ENCODE measurements at places on chromosomes 4 and X.

GRCh38 chrX:97126020-97126419 is 242.3 kb downstream of the RPA4 start:
- no peak for DNase-seq

DNA sequence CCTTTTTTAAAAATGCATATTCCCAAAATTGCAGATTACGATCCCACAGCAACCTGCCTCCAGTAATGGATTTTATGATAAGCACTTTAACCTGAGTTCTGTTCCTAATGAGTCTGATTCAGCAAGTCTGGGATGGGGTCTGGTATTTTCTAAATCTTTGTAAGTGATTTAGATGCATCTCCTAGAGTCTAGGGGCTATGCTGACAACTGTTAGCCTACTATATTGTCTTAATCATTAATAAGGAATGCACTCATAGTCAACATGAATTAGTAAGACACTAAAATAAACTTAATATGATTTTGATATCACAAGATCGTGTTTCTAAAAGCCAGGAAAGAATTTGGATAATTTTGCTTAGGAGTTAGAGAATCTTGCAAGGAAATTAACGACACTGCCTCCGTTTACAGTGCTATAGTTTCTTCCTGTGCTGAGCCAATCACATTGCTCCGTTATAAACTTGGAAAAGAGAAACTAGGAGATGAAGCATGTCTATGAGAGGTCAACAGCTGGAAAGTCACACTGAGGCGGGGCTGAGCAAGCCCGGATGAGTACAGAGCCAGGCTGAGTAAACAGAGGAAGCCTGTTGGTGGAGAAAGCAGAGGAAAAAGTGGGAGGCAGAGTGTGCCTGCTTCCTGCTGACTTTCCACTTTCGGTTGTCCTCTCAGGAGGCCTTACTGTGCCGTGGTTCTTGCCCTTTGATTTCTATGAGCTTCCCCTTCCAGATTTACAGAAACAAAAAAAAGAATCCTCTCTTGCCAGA is 5.4 kb downstream of the SCARB2 start:
- DNase-seq = peak; percentile 18

DNA sequence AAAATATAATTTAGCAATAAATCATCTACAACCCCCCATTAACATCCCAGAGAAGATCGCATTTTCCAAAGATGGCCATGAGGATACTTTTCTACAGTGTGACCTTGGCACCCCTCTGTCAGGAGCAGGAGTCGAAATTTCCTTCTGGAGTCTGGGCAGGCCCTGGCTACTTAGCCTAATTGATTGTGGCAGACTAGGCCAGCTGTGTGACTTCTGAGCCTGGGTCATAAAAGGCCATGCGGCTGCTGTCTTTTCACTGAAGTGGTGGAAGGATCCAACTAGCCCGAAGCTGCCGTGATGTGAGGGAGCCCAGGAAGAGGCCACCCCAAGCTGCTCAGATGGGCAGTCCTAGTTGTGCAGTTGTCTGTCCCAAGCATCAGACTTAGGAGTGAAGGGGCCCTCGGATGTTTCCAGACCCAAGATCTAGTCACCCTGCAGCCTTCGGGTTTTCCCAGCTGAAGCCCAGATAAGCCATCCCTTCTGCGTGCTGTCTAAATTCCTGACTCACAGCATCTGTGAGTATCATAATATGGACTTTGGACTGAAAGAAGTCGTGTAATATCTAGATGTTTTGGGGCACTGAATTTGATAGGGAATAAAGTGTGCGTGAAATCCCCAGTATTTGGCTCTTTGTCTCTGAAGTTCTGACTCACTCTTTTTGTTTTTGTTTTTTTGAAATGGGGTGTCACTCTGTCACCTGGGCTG is 21.0 kb downstream of the PDK3 start:
- no peak for DNase-seq

DNA sequence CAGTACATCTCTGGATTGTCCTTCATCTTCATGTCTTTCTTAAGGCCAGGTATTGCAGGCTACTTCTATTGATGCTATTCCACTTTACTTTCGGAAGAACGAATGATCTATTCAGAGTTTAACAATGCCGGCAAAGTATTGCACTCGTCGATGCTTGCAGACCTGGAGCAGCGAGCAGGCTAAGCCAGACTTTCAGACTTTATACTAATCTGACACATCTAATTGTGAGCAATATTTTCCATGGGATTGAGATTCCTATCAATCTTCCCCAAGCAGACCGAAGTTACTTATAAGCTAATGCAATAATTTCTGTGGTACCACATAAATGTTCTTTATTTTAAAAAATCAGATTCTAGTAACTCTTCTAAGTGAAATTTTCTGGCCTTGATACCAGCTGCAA is 1.6 kb downstream of the EMCN start:
- DNase-seq = no peak

- peak; percentile 10 for DNase-seq
Measured at GRCh38 chr4:102169345-102169744, 175.9 kb downstream of the SLC39A8 start.

Data from NB4 (cell line).